ENCODE measurements at places on chromosomes 1 and 21.

- DNase-seq, result no peak
These were observed 51.9 kb downstream of the EIF4G3 start for GRCh38 chr1:21124846-21125245.

DNA sequence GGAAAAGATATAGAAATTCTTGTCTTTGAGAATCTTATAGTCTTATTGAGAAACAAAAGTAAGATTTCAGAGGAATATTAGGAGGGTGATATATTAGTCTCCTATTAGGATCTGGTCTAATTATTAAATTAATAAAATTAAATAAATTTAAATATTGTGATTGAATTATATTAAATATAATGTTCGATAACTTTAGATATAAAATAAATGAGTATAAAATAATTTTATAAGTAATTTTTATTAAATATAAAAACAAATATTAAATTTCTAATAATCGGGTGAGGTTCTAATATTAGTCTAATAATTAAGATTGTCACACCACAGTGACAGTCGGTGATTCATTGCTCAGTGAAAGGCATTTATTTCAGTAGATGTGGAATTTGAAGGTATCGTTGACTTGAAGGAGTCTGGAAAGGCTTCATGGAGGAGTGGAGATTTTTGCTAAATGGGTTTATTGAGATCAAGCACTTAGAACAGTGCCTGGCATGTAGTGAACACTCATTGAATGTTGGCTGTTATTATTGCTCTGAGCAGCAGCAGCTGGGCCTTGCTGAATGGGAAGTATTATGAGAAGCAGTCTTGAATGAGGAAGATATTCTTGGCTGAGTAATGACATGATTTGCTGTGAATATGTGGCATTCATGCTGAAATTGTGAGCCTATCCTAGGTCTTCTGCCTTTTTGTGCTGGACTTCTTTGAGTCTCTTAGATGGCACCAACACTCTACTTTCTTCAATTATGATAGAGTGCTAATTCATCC, 74.6 kb downstream of the USP25 start:
- no peak for DNase-seq

GRCh38 chr1:57007948-57008347, 42.1 kb upstream of the C8B start:
- DNase-seq, result no peak

GRCh38 chr1:6891781-6892579, 106.7 kb downstream of the CAMTA1 start:
- no peak for DNase-seq

GRCh38 chr1:167086033-167086432, 4.1 kb downstream of the GPA33 start:
- peak; percentile 49 for DNase-seq

GRCh38 chr1:155487541-155487940, 75.1 kb downstream of the ASH1L start:
- DNase-seq, result no peak

DNA sequence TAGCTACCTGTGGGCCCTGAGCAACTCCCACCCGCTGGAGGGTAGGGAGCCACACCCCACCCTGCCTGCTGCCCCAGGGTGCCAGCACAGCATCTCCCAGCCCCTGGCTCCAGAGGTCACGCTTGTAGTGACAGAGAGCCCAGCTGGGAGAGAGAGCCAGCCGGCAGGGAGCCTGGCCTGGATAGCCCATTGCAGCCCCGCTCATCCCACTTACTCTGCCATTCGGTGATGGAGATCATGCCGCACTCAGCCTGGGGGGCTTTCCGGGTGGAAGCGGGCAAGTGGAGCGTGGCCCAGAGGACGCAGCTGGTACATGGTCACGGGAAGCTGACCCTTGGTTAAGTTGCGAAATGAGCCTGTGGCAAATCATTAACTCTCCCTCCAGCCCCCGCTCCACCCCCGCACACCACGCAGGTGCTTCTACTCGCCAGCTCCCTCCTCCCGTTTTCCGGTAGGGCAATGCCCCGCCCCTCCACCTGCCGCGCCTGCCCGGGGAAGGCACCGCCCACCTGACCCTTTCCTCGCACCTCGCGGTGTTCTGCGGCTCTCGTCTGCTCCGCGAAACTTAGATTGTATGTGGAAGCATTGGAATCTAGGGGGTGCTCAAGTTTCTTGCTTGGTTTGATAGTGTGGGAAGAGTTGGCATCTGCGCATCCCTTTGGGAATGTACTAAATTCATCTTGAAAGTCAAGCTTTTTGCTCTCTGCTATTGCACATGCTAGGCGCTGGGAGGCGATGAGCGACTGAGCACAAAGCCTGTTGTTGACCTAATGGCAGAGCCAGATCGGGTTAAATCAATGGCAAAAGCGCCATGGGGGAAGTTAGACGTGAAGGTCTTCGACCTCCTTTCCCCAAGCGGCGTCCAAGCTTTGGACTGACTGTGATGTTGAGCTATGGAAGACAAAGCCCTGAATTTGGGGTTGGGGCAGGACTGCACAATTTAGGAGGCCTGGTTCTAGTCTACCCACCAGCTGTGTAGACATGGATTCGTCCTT, at the start of gene GOLT1A:
TSS of gene GOLT1A (minus strand) at position 321 of the 995 bp plus-strand sequence. CDS start at position 239, 82 bp downstream.
- peak; percentile 96 for DNase-seq

DNA sequence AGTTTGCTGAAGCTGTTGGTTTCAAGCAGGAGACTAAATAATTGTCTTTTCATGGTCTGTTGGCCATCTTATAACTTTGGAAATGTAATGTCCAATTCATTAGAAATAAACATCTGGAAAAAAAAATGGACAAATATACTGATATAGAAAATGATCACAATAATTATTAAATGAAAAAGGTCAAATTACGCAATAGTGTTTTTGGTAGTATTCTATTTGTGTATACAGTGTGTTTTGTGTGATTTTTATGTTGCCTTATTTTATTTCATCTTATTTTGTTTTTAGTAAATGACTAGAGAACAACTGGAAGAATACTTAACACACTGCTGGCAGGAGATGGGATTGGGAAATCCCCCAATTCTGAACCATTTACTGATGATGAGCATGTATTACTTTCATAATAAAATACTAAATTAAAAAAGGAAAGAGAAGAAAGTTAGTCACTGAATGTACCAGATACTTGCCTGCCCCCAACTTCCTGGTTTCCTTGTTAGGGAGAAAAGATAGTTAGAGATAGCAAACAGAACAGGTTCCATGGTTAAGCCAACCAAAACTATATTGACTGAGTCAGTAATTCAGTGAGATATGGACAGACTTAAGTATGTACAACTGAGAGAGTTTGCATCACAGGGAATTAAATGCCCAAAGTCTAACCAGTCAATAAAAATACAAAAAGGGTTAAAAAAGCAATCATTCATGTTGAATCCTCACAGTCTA, 24.0 kb upstream of the SAMD13 start:
- no peak for DNase-seq

- DNase-seq, result peak; percentile 39
These were observed 9.0 kb downstream of the NSL1 start for GRCh38 chr1:212782422-212783154.

DNA sequence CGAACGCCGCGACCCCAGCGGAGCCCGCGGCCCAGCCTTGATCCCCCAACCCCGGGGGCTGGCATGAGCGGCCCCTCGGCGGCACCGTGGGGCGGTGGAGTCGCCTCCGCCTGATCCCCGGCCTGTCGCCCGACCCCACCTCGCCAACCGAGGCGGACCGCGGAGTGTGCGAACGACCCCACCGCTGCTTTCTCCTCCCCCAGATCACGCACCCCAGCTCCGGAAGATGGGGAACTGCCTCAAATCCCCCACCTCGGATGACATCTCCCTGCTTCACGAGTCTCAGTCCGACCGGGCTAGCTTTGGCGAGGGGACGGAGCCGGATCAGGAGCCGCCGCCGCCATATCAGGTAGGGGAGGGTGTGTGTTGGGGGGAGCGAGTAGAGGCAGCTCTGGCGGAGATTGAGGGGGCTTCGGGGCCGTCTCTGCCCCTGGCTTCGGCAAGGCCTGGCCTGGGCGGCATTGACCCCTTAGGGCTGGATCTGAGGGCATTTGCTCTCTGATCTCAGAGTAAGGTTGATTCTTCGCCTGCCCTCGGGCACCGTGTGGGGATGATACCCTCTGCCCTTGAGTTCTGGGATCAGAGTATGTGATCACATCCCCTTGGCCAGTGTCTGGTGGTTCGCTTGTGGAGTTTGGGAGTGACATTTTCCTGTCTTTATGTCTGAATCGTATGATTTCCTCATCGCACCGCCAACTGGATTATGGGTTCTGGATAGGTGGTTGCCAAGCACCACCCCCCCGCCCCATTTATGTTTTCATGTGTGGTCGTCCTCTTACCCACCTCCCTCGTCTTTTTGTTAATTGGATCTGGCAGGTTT, 668 bp downstream of the RNF11 start:
- DNase-seq, result peak; percentile 65

- DNase-seq, result no peak
These were observed 16.2 kb upstream of the PLA2G4A start for GRCh38 chr1:186812570-186812969.

DNA sequence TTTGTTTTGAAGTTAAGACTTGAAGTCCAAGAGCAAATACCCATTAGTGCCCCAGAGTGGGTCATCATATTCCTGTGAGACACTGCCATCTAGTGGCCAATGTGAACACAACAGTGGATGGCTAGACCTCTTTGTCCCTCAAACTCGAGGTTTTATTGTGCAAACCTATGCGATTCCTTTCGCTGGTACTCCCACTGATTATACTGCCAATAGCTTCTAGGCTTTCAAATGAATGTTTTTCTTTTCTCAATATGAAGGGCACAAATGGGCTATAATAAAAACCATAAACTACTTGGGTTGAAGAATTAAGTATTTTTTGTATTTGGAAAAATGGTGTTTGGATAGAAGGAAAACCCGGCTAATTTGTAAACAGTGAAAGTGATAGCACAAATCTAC, 100.4 kb upstream of the ZNF281 start:
- DNase-seq, result peak; percentile 86
